ENCODE measurements at places on chromosomes 12 and 14. TPM values are rescaled to one million over a fixed set of nuclear protein-coding genes. Genes with fewer than 3 reads are reported as not detected.

RNASE3 gene
- 0.79 TPM for polyA plus RNA-seq

CD163L1 gene
- polyA plus RNA-seq: 2.1 TPM

AMHR2 gene
- polyA plus RNA-seq: 0.02 TPM

TROAP gene
- polyA plus RNA-seq: 4.1 TPM
